IPS-NIHi11 (cell line): ENCODE measurements at places on chromosomes 11 and 22.

DNA sequence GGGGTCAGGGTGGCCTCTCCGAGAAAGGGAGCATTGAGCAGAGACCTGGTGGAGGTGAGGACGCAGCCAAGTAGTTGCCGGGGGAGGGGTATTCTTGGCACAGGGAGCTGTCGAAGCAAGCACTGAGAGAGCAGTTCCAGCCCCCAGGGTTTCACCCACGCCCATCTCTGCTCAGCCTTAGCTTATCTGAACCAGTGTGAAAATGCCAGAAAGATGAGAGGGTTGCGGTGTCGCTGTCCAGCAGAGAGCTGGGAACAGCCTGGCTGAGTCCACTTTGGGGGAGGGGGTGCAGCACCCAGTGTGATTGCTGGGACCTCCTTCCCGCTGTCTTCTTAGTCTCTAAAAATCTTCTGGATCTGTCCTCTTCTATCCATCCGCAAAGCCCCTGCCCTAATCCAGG, 123.3 kb upstream of the TBCEL start:
- DNase-seq = peak; percentile 45

- DNase-seq = no peak
Observed at GRCh38 chr11:125946712-125947418, 1.0 kb downstream of the VSIG10L2 start.

GRCh38 chr22:39699631-39700360, 129.2 kb downstream of the CACNA1I start:
- DNase-seq = no peak

GRCh38 chr22:41823797-41824196, 9.1 kb upstream of the SREBF2 start:
- no peak for DNase-seq

DNA sequence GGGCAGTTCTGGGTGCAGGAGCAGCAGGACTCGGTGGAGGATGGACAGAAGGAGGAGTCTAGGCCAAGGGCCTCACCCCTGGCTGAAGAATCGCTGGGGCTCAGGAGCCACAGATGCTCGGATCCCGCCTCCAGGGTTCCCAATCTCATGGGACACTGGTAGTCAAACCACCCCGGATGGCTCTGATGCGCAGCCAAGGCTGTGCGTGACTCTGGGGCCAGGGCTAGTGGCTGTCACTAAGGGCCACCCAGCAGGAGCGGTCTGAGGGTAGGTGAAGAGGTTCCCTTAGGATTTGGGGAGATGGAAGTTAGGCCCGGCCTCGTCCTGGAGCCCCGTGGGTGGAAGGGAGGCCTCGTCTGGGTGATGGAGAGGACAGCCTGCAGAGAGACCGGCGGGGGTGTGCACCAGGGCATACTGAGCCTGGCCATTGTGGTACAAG, 300.6 kb downstream of the TBC1D22A start:
- no peak for DNase-seq

DNA sequence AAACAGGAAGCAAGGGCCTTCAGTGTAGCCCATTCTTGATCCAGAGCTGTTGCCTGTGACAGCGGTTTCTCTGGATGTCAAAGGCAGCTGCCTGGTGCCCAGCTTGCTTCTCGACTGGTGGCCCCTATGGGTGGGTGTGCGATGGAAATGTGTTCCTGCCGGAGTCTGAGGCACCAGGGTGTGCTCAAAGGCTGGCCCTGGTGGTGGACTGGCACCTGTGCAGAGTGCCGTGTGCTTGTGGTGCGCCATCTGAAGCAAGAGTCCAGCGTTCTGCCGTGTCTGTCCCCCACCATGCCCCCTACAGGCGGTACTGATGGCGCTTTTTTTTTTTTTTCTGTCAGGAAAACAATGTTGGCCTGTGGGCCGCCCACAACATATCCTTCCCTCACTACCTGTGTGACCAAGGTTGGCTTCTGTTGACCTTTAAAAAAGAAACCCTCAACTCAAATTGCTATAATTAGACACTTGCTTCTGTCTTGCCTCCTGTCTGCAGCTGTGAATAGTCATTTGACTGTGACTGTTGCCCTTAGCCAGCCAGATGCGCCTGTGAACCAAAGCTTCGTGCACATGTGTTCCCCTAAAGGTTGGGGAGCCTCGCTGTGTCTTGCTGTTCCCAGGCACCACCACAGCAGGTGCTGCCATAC, 4.7 kb upstream of the RANBP1 start:
- peak; percentile 75 for DNase-seq

DNA sequence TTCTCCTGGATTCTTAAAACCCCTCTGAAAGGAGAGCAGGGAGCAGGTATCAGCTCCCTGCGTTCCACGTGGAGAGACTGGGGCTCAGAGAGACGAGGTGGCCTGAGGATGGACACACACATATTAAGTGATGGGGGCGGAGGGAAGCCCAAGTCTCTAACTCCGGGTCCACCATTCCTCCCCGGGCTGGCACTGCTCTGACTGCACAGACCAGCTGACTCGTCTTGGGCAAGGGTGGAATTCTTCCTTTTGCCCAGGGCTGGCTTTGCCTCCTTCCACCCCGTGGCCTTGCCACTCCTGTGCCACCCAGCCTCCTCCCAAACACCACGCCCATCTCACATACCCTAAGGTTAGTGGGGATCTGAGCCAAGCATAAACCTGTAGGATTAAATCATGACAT, 65.0 kb downstream of the BUD13 start:
- DNase-seq = no peak

DNA sequence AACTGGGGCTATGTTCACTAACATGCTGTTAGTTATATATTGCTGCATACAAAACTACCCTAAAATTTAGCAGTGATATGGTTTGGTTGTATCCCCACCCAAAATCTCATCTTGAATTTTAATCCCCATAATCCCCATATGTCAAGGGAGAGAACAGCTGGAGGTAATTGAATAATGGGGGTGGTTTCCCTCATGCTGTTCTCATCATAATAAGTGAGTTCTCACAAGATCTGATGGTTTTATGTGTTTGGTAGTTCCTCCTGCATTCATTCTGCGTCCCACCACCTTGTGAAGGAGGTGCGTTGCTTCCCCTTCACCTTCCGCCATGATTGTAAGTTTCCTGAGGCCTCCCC, 10.0 kb upstream of the PATL1 start:
- no peak for DNase-seq

- DNase-seq = no peak
Observed at GRCh38 chr11:83864412-83865057, 578.4 kb upstream of the CCDC90B start.

DNA sequence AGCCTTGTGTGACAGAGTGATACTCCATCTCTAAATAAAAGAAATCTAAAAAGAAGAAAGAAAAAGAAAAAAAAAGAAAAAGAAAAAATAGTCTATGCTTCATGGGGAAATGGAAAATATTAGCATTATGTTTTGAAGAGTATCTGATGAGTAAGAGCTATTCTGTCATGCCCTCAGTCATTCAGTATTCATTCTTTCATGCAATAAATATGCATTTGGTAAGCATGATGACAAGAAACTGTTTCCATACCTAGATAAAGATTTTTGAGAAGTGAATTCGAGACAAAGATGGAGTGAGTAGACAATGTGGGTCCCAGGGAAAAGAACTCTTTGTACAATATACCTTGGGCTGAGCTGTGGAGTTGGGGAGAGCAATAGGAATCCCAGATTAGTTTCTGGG, 6.2 kb upstream of the IFTAP start:
- DNase-seq = no peak

DNA sequence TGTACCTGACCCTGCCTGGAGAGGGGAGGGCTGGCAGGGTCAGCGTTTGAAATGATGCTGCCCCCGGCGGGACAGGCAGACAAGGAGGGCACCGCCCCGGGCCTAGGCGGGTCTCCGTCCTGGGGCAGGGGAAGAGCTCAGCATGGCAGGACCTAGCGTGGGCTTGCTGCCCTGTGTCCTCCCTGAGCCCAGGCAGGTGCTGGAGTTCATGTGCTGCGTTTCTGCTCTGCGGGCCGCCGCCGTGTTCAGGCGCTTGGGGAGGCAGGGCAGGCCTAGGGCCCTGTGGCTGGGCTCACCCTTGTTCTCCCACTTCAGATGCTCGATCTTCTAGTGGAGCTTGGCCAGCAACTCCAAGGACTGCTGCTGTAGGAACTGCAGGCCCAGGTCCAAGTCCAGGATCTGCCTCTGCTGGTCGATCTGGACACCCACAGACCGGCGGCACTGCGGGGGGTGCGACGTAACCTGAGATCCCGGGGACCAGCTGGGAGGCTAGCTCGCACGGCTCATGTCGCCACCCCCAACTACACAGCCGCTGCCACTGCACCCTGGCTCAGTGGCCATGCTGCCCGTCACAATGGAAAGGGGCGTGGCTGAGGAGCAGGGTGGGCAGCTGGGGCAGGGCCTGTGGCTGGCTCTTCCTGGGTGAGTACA, 84.4 kb downstream of the MED15 start:
- DNase-seq = peak; percentile 88

GRCh38 chr22:19880786-19881569, 26.3 kb upstream of the GNB1L start:
- peak; percentile 90 for DNase-seq

GRCh38 chr11:65493367-65494176, 5.3 kb upstream of the MALAT1 start:
- no peak for DNase-seq

- DNase-seq = no peak
Observed at GRCh38 chr11:111526501-111526900, 11.9 kb downstream of the HOATZ start.

GRCh38 chr11:57940044-57940756, 83.5 kb upstream of the OR9Q1 start:
- DNase-seq = no peak

- DNase-seq = no peak
Observed at GRCh38 chr11:128235426-128235825, 351.9 kb downstream of the ETS1 start.

DNA sequence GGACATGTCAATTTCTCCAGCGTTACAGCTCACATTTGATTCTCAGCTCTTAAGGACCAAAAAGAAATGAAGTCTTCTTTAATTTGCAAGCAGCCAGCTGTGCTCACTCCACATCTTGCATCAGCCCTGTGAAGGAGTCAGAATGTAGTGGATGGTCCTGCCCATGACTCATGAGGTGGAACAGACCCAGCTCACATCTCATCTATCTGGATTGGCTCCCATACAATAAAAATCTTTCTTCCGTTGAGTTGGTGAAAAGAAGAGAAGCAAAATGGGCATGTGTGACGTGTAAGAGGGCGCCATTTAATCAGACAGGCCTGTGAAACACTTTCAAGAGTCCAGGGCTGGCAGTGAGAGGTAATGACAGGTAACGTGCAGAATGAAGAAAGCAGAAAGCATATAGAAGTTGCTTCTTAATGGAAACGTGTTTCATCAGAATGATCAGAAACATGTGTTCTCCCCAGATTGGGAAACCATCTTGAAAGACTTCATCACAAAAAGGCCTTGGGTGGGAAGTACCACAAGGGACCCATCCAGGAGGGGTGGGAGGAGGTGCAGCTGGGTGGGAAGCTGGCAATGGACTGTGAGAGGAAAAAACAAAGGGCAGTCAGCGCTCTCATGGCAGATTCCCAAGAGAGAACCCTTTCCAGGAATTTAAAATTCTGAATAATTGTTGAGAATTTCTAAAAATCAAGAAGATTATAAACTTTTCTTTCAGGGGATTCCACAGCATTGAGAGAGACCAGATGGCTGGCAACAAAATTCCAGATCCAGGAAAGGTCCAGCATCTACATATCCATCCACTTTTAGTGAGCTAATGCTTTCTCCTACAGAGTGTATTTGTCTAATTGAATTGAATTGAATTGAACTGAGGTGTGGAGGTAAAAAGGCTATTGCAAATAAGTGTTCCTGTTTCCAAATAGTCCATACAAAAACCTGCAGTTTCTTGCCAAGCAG, 57.0 kb downstream of the ETS1 start:
- no peak for DNase-seq

- no peak for DNase-seq
Observed at GRCh38 chr11:45224766-45225165, 61.4 kb downstream of the SYT13 start.

DNA sequence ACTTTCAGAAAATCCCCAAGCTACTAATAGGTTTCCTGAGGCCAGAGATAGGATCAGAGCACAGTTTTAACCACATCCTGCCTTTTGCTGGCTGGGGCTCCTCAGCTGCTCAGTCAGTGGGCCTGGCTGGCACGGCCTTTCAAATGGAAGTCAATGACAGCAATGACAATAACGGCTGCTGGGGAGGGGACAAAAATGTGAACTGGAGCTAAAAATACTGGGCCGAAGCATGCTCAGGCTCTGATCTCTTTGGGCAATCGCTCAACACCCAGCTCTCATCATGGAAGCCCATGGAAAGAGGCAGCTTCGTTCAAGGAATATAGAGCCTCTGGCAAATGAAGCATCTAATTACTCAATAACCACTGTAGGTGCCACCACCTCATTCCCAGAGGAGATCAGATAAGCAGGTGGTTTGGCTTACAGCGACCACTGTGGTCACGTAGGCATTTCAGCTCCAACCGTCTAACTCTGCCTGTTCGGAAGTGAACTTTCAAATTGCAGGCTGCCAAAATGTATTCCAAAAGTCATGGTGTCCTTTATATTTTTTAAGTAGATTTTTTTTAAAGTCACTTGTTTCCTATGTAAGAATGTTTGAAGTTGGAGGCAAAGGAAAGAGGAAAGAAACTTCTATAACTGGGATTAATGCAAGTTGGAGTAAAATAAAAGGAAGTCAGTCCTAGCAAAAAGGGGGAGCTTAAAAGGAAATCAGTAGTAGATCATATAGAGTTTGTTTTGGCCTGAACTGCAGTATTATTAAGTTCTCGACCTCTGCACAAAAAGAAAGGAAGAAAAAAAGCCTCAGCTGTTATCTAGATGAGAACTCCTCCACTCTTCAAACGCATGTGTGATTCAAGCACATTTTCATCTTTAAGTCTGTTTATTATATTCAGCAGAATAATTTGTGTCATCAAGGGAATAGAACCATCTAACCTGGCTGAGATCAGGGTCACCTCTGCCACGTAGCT, 14.1 kb downstream of the WT1 start:
- DNase-seq = no peak

DNA sequence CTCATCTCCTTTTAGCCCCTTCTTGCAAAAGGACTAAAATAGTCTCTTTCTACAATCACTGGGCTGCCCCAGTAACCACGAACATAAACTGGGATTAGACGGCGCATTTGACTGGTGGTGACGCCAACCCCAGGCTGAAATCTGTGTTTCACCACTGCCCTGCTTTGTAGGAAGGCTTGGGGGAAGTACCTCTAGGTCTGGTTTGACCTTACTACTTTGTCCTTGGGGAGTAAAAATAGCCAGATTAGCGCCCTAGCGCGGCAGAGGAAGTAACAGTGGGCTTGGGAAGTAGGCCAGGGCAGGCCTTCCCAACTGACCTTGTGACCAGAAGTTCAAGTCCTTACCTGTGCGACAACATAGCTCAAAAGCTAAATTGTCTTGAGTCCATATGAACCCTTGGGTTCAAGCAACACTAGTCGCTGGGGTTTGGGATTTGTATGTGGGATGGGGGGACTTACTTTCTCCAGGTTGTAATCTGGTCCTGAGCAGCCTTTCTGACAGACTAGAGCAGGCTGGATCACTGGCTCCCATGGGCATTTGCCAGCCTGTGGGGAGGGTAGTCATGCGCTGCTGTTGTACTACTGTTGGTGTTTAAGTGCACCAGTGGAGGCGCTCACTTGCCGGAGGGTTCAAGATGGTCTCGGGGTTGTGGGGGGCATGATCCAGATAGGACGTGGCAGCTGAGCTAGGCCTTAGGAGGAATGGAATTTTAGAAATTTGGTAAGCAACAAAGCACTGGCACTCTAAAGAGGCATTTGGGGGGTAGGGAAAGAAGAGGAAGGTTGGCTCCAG, 953 bp upstream of the PACS1 start:
- no peak for DNase-seq
